Stimulated activated CD8-positive, alpha-beta memory T cell treated with anti-CD3 and anti-CD28 coated beads, Interleukin-7, amount 100 ng/mL, for 48 hours (primary cell): ENCODE measurements at places on chromosomes 3 and 15.

DNA sequence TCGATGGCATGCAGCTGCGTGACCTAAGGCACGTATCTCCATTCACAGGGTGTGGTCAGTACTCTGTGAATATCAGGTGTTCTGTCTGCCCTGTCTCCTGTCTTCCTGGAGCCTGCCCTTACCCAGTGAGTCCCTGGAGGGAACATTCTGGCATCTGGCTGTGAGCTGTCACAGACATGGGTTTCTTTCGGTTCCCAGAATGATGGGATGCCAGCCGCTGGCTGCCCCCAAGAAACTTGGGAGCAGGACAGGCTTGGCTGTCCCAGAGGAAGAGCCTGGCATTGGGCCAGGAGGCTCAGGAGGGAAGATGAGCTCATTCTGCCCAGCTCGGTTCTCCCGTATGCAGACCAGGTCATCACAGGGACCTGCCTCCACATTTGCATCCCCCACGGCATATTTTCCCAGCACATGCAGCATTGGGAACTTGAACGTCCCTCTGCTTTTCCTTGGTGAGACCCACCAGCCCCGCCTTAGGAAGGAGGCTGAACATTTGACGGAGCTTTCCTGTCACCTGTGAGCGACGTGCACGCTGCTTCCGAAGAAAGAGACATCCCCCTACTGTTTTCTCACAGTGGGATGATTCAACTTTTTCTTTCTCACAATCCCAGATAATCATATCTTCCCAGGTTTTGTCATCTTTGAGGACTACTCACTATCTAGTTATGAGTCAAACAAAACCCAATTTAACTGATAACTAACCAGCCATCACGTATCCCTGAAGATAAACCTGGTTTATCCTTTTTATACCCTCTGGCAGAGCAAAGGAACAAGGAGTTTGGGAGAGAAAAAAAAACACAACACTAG lies 22.0 kb upstream of the PGPEP1L start:
- DNase-seq = no peak

GRCh38 chr15:48914717-48915116 lies 36.8 kb downstream of the EID1 start:
- DNase-seq = no peak

DNA sequence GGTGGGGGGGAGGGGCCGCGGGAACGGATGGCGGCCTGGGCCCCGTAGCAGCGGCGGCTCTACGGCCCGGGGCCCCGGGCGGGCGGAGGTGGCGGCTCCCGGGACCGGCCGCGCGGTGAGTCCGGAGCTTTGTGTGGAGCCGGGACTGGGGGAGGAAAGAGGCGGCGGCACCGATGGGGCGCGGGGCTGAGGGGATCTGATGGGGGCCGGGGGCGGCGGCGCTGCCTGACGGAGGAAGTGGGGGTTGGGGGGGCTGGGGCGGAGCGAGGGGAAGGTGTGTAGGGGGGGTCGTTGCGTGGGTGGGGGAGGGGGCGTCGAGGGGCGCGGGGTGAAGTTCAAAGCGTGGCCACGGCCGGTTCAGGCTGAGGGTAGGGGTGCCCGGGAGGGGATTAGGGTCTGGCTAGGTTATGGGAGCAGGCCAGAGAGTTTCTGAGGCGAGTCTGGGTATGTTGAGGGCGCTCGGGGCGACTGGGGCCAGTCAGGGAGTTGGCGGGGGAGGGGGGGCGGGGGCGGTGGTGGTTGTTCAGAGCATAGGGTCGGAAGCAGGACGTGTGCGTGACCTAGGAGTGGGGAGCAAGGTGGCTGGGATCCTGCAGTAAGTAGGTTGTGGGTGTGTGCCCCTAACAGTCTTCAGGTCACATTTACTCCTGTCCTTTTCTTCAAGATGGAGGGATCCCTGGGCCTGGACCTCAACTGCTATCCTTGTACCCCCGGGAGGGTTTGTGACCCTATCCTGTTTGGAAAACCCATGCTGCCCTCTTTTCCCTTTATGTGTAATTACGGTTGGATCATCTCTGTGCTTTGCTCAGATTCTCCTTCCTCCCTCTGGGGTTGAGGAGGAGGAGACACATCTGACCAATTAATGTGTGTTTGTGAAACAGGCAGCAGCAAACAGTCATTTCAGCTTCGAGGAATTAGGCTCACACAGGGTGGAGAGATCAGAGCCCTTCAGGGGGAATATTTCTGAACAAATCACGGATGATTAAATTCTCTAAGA lies 644 bp downstream of the ZNF609 start:
- peak; percentile 7 for DNase-seq

- no peak for DNase-seq
Measured at GRCh38 chr3:59607656-59608055, 557.8 kb upstream of the CFAP20DC start.

GRCh38 chr15:70057931-70058641 lies 39.6 kb downstream of the TLE3 start:
- no peak for DNase-seq

DNA sequence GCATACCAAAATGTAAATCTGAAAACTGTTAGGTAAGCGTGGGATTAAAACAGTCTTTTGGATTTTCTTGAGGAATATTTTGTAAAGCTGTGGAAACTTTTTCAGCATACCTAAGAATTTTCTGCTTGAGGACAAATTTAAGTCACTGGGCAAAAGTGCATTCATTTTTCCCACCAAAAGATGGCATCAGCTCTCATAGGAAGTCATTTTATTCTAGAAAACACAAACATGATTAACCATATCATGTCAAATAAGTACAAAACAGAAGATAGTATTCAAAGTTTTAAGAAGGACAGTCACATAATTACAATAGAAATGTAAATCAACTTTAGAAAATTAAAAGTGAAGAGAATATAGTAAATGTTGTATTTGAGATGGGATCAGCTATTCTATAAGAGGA lies 63.5 kb downstream of the SLC49A4 start:
- DNase-seq = no peak

DNA sequence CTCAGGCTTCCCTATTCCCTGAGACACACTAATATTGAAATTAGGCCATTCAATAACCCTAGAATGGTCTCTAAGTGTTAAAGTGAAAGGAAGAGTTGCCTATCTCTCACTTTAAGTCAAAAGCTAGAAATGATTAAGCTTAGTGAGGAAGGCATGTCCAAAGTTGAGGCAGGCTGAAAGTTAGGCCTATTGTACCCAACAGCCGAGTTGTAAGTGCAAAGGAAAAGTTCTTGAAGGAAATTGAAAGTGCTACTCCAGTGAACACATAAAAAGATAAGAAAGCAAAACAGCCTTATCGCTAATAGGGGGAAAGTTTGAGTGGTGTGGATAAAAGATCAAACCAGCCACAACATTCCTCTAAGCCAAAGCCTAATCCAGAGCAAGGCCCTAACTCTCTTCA lies 117.9 kb upstream of the SPATA12 start:
- DNase-seq = no peak

DNA sequence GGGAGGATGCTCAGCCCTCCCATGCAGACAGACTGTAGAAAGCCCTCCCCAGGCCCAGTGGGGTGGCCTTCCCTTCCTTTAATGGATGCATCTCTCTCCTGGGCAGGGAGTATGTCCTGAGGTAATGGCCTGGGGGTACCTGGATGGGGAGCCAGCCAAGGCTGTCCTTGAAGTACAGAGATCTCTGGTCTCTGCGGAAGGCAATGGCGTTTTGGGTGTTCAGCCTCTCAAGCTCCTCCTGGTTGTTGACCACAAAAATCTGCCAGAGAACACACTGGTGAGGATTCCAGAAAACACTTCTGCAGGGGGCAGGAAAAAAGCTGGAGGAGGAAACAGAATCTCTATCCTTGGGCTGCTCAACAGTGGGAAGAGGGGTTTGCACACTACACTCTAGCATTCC lies 28.9 kb downstream of the EAF1 start:
- DNase-seq = no peak

- no peak for DNase-seq
Measured at GRCh38 chr15:90184119-90184785, 16.9 kb upstream of the SEMA4B start.

DNA sequence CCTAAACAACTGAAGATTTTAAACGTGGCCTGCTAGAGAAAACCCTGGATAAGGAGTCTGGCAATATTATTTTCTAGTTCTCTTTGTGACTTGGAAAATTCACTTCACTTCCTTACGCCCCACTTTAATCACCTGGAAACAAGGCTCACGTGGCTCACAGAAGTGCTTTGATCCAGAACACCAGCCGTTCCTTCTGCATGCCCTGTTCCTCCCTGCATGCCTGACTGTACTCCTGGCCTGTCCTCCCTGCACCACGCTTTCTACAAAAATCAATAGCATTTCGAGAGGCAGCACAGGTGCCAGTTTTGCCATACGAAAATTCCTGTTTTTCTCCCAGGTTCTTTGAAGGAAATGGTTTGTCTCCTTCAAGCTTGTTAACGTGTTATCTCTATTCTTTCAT lies 474.2 kb upstream of the RGMA start:
- DNase-seq = no peak

- DNase-seq = no peak
Measured at GRCh38 chr3:156772588-156773206, 53.5 kb upstream of the LEKR1 start.

DNA sequence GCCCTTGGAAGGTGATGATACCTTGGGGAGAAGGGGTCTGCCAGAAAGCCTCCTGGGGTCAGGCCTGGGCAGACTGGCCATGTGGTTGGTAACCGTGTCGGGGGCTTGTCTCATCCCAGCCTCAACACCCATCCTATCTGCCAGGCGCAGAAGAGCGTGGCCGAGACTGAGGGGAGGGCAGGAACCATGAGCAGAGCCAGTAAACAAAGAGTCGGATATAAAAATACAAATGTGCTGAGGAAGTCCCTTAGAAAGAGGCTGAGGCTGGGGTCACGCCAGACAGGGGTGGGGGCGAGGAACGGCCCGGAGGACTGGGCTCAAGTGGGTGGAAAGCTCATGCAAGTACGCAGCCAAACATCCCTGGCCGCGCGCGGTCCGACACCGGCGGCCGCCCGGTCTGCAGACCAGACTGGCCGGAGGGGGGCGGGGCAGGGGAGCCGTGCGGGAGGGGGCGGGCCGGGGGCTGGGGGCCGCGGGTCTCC lies 1.9 kb downstream of the CAMK2N2 start:
- no peak for DNase-seq

DNA sequence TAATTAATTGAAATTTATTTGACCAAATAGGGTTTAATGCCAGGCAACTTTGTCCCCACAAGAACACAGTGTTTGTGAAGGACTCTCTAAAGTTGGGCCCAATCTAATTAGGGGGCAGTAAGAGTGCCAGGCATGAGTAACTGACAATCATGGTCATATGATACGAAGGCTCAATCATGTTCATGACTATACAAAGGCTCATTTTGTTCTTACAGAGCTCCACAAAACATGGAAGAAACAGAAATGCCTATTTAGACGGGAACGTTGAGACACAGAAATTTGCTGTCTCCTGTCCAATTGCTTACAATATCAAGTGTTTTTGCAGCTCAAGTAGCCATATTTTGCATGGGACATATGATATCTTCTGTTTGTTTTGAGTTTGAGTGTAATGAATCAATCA lies 391.1 kb downstream of the SI start:
- no peak for DNase-seq

GRCh38 chr3:101781166-101781565 lies 2.2 kb downstream of the NXPE3 start:
- no peak for DNase-seq

DNA sequence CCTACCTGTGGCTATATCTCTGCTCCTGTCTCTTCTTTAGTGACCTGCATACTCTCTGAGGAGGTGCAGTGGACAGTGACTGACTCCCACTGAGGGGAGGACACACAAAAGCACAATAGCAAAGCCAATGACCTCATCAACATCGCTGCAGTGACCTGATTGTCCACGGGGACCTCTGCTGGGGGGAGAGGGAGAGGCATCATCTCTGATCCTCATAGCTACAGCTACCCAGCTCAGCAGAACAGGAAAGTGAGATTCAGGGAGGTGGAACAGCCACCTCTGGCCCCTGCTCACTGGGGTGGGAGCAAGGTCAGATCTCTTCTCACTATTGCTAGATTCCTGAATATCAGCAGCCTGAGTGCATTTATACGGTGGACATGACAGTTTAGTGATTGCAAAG lies 179.2 kb downstream of the ATP10A start:
- no peak for DNase-seq

DNA sequence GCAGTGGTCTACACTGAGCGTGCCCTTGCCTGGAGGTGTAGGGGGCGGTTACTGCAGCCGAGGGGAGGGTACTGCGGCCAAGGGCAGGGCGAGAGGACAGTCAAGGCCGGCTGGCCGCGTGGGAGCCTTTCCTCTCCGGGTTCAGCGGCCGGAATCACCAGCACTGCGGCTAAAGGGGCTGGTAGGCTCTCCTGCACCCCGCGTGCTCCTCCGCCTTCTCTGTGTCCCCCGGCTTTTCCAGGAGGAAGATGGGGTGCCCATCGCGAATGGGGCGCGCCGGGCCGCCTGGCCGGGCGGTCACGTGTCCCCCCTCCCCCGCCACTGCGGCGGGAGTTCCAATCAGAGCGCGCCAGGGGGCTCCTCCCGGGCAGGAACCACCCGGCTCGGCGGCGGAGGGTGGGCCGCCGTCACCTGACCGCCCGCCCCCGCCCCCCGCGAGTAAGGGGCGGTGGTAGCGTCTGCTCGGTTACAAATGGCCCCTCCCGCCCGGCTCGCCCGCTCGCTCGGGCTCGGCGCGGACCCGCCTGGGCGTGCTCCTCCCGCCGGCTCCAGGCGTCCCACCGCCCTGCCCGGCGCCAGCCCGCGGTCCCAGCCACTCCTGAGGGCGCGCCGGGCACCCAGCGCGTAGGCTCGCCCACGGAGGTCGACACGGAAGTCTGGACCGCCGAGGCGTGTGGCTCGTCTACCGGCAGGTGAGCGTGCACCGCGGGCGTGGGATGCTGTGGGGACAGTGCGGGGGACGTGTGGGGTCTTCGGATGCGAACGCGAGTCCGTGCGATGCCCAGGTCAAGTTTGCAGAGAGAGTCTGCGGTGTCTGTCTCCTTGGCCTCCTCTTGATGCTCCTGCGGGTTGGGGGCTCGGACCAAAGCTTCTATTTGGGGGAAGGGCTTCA lies 242.6 kb upstream of the TOPAZ1 start:
- no peak for DNase-seq

DNA sequence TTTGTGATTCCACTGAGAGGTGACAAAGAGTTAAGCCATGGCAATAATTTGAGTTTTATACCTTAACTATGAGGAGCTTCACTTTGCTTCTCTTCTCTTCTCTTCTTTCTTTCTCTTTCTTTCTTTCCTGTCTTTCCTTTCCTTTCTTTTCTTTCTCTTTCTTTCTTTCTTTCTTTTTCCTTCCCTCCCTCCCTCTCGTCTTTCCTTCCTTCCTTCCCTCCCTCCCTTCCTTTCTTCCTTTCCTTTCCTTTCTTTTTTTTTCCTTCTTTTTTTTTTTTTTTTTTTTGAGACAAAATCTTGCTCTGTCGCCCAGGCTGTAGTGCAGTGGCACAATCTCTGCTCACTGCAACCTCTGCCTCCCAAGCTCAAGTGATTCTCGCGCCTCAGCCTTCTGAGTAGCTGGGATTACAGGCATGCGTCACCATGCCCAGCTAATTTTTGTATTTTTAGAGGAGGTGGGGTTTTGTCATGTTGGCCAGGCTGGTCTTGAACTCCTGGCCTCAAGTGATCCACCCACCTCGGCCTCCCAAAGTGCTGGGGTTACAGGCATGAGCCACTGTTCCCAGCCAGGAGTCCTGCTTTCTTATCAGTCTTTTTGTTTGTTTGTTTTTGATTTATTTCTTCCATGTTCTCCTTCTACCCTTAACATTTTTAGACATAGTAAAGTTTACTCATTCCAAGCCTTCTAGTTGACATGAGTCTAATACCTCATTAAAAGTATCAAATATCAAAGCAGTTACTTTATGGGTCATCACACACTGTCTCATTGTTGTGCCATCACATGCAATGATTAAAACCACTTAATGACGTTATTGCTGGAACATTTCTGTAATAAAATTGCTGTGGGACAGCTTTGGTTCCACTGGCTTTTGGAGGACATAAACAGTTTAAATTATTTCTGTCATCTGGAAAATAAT lies 29.9 kb downstream of the SLC49A4 start:
- DNase-seq = no peak

- no peak for DNase-seq
Measured at GRCh38 chr3:100496711-100497261, 4.4 kb downstream of the TMEM45A start.
